ENCODE measurements at places on chromosomes 6 and 20.

DNA sequence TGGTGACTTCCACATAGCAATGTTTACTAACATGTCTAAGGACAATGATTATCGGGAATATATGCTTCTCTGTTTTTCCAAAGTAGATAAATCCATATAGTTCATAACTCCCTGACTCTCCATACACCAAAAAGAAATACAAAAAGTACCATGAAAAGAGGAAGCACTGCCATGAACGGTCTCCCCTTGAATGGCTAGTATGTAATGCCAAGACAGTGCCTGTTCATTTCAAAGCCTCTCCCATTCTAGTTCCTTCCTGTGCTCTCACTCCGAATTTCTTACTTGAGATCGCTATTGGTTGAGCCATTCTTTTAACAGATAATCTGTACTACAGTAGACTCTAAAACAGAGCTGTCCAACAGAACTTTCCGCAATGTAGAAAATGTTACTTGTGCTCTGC is 54.8 kb upstream of the EDN1 start:
- no peak for DNase-seq

DNA sequence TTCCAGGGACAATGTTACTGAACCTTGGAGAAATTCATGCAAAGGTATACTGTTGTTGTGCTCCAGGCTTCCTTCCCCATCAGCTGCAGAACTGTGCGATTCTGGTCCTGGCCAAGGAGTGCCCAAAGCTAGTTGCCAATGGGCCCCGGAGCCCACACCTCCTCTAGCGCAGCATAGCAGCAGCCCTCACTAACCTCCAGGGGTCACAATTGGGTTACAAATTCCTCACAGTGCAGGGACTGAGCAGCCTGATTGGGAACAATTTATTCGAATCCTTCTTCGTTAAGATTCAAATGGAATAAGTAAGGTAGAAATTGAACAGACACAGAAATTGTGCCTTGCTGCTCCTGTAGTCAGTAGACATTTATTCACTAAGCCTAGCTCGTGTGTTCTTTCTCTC is 284.9 kb downstream of the PRKN start:
- DNase-seq, result no peak

DNA sequence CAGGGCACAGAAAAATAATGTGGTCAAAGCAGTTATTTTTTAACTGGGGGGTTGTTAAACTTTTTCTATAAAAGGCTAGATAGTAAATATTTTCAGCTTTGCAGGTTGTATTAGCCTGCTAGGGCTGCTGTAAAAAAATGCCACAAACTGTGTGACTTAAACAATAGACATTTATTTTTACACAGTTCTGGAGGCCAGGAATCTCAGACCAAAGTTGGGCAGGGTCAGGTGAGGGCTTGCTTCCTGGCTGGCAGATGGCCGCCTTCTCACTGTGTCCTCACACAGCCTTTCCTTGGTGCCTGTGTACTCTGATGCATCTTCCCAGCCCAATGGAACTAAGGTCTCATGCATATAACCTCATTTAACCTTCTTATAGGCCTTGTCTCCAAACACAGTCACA is 294.7 kb downstream of the PTPRT start:
- no peak for DNase-seq

GRCh38 chr6:12528581-12529363 is 187.8 kb upstream of the PHACTR1 start:
- DNase-seq, result no peak

GRCh38 chr20:49768204-49769047 is 44.2 kb upstream of the SLC9A8 start:
- no peak for DNase-seq

GRCh38 chr20:63594043-63594561 is 20.1 kb upstream of the HELZ2 start:
- no peak for DNase-seq

GRCh38 chr6:130136798-130137197 is 86.0 kb downstream of the SAMD3 start:
- DNase-seq, result no peak

Measured in left forelimb (tissue), 1 donor.